Central memory CD8-positive, alpha-beta T cell (primary cell): ENCODE measurements at places on chromosomes 2 and 18.

- no peak for DNase-seq
Measured at GRCh38 chr2:237065071-237065377, 20.7 kb upstream of the COPS8 start.

DNA sequence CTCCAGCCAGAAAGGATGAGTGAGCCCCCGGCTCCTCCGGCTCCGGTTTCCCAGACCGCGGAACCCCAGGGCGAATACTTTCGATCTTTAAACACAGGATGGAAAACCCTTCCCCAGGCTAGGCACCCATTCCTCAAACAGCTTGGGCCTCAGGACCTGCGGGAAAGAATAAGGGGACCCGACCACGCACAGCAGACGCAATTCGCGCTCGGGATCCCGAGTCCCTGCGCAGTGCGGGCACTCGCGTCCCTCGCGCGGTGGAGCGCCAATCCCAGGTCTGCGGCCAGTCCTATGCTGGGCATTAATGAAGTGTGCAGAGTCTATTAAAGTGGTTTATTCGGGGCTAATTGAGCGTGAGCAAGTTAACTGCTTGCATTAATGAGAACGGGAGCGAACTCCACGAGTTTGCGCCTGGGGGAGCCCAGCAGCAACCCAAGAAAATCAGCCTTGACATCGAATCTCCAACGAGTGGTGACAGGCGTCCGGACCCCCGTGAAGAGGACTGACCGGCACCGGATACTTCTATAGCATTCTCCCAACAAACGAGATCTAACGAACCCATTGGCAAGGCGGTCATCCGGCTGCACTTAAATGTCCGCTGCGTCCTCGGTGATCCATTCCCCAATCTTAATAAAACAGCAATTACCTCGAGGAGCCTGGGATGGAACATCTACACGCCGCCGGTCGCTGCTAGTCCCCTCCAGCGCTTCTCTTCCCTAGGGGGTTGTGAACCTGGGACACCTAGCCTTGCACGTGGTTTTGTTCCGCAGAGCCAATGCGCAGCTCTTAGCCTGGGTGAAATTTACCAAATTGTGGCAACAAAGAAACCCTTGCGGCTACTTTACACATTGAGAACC is 1.6 kb downstream of the OSR1 start:
- no peak for DNase-seq

DNA sequence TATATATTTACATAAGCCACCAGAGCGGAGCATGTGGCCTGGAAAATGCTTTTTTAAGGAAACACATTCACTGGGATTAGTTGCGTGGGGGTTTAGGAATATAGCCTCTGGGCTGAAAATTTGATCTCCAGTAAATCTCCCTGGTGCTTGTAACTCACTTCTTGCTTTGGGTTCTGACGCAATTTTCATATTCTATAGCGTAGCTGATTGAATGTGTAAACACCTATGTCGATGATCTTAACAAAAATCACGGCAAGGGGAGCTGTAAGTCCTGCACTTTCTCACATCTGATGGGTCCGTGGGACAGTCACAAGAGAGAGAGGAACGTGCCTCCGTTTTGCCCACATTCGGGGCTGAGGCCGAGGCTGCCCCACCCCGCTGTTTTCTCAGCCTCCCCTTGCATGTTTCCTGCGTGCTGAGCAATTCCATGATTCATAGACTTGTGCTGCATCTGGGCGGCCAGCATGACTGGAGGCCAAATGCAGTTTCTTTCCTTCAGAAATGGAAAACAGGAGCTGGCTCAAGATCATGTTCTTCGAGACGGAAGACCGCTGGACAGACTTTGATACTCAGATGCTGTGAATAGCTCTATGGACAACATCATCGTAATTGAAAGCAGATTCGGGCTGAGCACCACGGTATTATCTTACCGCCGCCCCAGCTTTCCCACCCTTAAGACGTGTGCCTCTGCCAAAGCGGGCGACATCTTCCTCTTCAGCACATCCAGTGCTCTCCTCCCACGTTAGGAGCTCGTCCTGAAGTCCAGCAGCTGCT is 109.2 kb downstream of the TMEM18 start:
- no peak for DNase-seq

GRCh38 chr2:203763241-203763937 is 57.0 kb downstream of the CD28 start:
- no peak for DNase-seq

DNA sequence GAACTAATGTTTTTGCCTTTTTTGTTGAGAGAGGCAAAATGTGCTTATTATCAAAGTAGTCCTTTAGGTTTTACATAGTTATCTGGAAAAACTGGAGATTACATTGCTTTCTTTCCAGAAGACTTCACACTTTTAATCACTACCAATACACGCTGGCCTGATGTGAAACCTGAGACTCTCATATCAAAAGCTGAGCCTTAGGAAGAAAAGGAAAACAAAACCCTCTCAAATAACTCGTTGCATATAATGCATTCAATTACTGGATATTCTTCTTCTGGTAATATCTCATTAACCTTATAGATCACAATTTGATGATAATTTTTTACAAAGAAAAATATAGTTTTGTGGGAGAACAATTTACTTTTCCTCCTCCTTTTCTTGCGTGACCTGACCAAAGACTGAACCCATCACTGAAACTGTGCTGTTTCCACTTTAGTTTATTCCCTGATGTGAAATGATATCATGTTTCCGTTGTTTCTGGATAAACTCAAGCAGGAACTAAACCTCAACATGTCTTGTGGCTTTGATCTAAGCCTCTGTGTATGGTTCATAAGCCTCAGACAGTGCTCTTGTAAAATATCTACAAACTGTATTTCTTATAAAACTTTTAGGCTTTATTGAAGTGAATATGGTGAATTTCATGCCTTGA is 332.4 kb downstream of the GULP1 start:
- no peak for DNase-seq

DNA sequence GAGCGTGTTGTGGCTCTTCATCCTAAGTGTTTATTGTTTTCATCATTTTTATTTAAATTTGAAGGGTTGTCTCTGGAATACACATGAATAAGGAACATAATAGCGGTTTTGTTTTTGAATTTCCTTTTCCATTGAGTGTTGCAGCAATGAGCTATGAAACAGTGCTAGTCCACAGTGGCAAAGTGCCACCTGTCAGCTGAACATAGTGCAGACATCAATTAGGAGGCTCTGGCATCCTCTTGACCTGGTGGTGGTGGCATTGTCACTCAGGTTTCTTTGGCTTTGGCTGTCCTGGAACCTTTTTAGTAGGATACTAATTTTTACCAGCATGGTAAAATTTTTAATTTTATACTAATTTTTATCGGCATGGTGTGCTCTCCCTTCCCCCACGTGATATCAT is 63.2 kb downstream of the UGGT1 start:
- DNase-seq: no peak

GRCh38 chr2:207887500-207887899 is 117.8 kb upstream of the FZD5 start:
- DNase-seq: no peak

GRCh38 chr2:233387667-233388528 is 33.6 kb downstream of the DGKD start:
- no peak for DNase-seq

- DNase-seq: no peak
Measured at GRCh38 chr2:85400541-85401463, 9.4 kb downstream of the CAPG start.

DNA sequence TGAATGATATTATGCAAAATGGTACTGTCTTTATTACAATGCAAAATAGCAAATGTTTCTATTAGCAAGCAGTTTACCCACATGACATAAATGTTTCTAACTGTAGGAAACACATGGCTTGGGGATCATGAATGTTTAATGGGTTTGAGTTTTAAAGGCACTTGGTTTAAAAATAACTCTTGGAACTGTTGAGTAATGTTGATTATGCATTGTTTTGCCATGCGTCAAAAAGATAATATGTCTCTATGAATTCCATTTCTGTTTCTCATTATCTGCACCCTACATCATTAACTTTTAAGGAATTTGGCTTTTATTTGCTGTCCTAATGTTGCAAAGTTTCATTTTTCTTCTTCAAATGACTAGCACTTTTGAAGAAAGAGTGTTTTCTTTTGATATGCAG is 1355.5 kb downstream of the SUCLG1 start:
- no peak for DNase-seq

- DNase-seq: peak; percentile 43
Measured at GRCh38 chr2:98518101-98518500, 73.4 kb downstream of the INPP4A start.

DNA sequence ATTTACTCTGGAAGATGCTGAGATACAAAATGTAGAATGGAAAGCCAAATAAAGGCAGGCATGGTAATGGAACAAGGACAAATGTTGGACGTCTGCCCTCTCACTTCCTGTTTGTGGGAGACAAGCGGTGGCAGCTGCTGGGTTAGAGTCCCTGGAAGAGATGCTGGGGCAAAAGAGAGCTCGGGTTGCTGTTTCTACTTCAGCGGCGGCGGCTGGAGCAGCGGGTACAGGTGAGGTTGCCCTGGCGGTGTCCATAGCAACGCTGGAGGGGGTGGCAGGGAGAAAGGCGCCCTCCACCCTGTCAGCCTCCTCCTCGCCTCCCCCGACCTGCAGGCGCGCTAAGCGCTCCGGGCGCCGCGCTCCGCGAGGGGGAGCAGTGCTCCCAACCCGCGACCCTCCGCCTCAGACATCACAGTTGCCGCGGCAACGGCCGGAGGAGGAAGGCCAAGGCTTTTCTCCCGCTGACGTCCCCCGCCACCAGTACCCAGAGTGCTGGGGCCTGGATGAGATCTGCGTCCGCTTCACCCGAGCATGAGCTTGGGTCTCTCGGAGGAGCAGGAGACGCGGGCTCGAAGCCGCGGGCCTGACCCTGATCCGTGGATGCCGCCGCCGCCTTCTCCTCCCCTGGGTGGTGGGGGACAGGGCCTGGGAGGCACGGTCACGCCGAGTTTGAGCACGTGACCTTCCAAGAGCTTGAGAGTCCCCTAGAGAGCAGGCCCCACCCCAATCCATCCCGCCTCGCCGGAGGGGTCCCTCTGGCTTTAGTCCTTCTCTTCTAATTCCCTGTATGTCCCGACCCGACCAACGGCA is 65.6 kb downstream of the NOL4 start:
- DNase-seq: no peak

GRCh38 chr2:8626572-8626971 is 55.3 kb upstream of the ID2 start:
- no peak for DNase-seq

- no peak for DNase-seq
Measured at GRCh38 chr2:12488352-12489318, 228.1 kb upstream of the TRIB2 start.

GRCh38 chr2:168054657-168055056 is 192.7 kb downstream of the STK39 start:
- DNase-seq: no peak

DNA sequence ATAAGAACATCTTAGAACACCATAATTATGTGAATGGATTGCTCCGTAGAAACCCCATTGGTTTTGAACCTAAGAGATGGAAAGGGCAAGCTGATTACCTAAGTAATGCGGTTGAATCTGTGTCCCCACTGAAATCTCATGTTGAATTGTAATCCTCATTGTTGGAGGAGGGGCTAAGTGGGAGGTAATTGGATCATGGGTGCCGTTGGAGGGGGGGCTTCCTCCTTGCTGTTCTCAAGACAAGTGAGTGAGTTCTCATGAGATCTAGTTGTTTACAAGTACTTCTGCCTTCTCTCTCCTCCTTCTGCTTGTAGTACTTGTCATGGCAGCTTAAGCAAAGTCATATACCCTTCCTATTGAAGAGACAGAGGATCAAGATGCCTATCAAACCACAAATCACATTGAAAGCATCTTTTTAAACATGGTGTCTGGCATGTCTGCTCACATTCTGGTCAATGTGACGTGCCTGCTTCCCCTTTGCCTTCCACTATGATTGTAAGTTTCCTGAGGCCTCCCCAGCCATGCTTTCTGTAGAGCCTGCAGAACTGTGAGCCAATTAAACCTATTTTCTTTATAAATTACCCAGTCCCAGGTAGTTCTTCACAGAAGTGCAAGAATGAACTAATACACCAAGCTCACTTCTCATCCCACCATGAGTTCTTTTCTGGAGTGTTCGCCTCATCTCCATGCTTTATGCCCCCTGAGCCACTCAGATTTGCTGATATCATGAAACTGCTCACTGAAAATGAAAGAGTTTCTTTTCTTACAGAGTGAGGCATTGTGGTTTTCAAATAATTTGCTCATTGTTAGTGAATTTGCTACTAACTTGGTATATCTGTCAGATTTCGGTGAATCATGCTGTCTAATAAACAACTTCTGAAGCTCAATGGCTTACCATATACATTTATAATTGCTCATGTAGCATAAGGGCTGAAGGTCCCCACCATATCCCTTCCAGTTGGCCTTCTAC is 23.6 kb downstream of the KCNE4 start:
- DNase-seq: no peak

DNA sequence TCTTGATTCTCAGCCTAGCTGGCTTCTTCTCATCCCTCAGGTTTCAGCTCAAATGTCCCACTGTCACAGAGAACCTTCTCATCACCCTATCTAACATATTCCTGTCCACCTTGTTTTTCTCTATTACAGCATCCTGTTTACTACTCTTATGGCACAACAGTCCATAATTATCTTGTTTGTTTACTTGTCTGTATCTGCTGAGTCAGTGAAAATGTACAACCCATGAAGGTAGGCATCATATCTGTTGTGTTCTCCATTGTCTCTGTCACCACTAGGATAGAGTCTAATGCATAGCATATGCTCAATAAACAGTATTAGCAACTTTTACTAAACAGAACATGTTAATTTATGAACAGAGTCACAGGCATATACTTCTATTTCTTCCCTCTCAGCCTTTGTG is 261.7 kb downstream of the ETAA1 start:
- DNase-seq: no peak

GRCh38 chr18:6215888-6216287 is 198.8 kb downstream of the L3MBTL4 start:
- DNase-seq: no peak

- DNase-seq: no peak
Measured at GRCh38 chr2:98020516-98020915, 24.8 kb upstream of the TMEM131 start.

GRCh38 chr18:61901323-61901986 is 8.6 kb upstream of the RNF152 start:
- DNase-seq: no peak
